ENCODE measurements at places on chromosomes 1 and 21.

GRCh38 chr1:86666368-86666767 lies 38.0 kb upstream of the SH3GLB1 start:
- no peak for DNase-seq

- no peak for DNase-seq
These were observed 158.1 kb downstream of the RUNX1 start for GRCh38 chr21:34890724-34891612.

DNA sequence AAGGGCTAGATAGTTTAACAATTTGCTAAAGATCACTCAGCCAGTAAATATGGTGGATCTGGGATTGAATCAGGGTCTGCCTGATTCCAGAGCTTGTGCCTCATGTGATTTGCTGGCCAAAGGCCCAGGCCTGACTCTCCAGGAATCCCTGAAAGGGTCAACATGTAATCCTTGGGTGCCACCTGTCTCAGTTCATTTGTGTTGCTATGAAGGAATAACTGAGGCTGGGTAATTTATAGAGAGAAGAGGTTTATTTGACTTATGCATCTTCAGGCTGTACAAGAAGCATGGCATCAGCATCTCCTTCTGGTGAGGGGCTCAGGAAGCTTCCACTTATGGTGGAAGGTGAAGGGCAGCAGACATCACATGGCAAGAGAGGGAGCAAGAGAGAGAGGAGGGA lies 144.9 kb downstream of the FCRL5 start:
- no peak for DNase-seq

DNA sequence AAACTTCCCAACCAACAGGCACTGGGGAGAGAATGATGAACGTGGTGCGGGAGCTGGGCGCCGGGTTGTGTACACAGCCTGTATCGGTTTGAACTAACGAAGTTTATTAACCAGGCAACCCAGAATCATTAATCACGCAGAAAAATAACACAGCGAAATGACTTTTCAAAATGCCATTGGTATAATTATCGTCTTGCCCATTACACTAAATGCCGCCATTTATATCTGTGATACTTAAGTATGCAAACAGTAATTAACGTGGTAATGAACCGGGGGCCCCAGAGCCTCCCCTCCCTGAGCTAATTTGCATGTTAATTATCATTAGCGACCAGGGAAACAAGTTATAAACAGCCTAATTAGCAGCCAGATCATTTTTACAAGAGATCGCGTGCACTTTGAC lies 5.1 kb upstream of the TTC34 start:
- DNase-seq = no peak

- DNase-seq = peak; percentile 49
These were observed 1.0 kb downstream of the TRMT1L start for GRCh38 chr1:185155600-185156287.

GRCh38 chr1:22753481-22753971 lies 42.9 kb downstream of the EPHB2 start:
- DNase-seq = no peak

DNA sequence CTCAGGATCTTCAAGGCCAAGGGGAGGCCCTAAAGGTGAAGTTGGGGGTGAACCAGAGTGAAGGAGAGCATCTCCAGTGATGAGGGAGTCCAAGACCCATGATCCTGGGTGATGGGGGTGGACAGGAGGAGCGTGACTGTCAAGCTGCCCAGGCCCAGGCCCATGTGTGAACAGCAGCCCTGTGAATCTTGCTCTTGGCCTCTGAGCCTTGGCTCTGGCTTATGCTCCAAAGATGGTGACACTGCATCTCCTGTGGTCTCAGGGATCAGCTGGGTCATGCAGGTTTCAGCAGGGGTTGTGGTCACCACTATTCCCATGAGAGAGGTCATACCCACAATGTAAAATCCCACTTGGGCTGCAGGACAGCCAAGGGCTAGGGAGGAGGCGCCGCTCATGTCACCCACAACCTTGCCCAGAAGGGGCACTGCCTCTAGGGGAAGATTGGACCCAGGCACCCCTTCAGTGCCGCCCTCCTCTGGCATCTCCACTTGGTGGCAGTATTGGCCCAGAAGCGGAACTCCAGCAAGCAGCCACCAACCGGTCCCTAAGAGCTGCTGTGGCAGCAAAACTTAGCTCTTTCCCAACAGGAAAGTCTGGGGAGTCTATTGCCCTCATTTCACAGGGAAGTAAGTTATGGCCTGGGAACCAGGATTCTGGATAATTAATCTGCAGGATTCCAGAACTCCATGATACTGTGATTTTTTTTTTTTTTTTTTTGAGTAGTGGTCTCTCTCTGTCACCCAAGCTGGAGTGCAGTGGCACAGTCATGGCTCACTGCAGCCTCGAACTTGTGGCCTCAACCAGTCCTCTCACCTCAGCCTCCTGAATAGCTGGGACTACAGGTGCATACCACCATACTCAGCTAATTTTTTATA lies 7.5 kb upstream of the WNT3A start:
- DNase-seq = peak; percentile 75

DNA sequence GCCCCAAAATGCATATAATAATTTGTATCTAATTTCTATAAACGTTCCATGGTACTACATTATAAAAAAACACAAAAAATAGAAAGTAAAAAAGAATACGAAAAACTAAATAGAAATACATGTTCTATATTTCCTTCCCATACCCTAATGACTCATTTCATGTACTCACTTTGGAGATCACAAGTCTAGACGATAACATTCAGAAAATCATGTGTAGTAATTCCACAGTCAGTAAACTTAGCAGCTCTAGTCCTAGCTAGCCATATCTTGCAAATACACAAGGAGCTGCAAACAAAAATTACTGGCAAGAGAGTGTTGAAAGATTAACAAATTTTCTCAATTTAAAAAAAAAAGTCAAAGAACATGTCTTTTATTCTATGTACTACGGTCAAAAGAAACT lies 1.4 kb downstream of the GOLPH3L start:
- no peak for DNase-seq

GRCh38 chr1:91752324-91752723 lies 133.6 kb downstream of the TGFBR3 start:
- DNase-seq = no peak

GRCh38 chr21:26965040-26965906 lies 1.6 kb downstream of the ADAMTS5 start:
- no peak for DNase-seq

GRCh38 chr1:107991371-107992066 lies 26.5 kb upstream of the VAV3 start:
- DNase-seq = no peak

DNA sequence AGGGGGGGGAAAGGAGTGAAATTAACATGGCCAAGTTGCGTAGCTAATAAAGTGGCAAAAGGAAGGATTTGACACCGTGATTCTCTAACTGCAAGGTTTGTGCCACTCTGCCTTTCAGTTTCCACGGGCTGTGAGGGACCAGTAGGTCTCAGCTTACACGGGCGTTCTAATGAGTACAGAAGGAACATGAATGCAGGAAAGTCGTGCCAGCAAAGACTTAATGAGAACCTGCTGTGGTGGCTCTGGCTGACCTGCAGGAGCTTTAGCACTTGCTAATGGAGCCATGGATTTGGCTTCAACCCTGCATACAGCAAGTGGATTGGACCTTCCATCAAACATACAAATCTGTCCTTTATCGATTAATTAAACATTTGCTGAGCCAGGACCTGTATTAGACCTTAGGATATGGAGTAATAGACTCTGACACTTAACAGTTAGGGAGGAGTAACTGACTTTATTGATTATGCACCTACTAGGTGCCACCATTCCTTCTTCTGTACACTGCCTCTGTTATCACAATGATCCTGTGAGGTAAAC lies 15.1 kb upstream of the PITHD1 start:
- no peak for DNase-seq
